Uterus (tissue), 4 donors: ENCODE measurements at places on chromosomes 3 and 15. TPM values are rescaled to one million over a fixed set of nuclear protein-coding genes. Genes with fewer than 3 reads are reported as not detected.

- no peak for DNase-seq
Measured at GRCh38 chr3:186097317-186097662, 11.6 kb downstream of the ETV5 start.

- DNase-seq, result no peak
Measured at GRCh38 chr3:38116471-38117162, 20.3 kb downstream of the ACAA1 start.

DNA sequence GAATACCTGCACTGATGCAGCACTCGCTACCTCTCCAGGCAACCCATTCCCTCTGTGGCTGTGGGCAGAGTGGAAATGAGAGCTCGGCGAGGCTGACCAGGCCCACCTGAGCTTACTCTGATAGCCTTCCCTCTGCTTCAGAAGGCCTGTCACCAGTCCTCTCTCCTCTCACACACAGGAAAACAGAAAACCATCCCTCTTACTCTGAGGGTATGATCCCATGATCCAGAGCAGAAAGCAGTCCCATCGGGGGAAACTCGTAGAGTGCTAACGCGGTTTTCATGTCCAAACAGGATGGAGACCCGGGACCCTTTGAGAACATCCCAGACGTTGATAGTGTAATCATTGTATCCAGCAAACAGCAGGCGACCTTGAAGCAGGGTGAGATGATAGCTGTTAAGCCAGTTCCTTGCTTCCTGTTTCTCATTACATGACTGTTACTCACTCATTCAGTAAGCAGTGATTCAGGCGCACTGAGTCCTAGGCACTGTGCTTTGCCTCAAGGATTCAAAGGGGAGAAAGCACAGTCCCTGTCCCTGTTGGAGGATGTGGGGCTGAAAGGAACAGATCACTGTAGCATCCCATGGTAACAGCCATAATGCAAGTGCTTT, 11.8 kb upstream of the BCL2L10 start:
- no peak for DNase-seq

The NR2E3 gene
- total RNA-seq, result not detected

The C2CD4A gene
- total RNA-seq, result not detected

The POLQ gene
- total RNA-seq, result not detected

- no peak for DNase-seq
Measured at GRCh38 chr3:184347321-184348056, 10.1 kb downstream of the FAM131A start.
